Omental fat pad (tissue), 4 donors: ENCODE measurements at places on chromosomes 5 and 9.

DNA sequence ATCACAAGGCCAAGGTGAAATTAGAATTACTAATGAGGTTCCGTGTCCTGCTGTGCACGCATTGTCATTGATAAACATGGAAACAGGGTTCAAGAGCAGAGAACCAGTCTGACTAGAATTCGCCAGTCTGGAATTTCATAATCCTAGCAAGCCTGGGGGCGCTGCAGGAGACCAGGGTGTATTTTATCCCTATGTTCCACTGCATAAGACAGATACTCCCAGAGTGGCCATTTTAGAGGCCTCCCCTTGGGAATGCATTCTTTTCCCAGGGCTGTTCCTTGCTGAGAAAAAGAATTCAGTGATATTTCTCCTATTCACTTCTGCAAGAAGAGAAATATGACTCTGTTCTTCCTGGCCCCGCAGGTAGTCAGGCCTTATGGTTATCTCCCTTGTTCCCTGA is 1387.7 kb downstream of the MAT2B start:
- no peak for DNase-seq

- no peak for DNase-seq
These were observed 27.0 kb downstream of the TGFBI start for GRCh38 chr5:136055612-136056309.

- no peak for DNase-seq
These were observed 94.7 kb downstream of the YTHDC2 start for GRCh38 chr5:113608113-113608596.

GRCh38 chr5:81803812-81804211 is 52.9 kb upstream of the SSBP2 start:
- no peak for DNase-seq

DNA sequence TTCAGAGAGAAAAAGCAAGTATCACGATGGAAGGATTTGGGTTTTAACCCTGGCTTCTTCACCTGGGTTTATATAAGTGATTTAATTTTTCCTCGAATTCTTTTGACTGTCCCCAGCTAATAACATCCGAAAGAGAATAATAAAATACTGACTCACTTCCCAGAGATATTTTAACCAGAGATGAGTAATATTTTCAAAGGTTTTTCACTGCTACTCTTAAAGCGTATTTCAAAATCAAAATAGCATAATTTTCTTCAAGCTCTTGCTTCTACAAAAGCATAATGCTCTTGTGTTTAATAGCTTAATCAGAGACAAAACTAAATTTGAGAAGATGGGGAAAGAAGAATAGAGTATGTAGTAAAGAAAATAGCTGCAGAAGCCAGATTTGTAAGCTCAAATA is 215.2 kb upstream of the PTGER4 start:
- no peak for DNase-seq

GRCh38 chr5:40569546-40570270 is 110.0 kb upstream of the PTGER4 start:
- DNase-seq = no peak

DNA sequence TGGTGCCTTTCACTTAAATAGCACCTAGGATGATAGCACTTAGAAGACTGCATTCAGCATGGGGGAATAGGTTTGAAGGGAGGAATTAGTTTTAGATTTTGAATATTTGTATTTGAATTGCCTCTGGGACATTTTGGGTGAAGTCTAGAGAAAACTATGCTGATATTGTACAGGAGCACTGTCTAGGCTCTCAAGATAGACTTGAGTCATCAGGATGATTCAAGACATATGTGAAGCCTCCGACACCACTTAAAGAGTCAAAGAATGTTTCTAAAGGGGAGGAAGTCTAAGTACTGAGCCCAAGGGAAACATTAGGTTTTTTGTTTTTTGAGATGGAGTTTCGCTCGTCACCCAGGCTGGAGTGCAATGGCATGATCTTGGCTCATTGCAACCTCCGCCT is 63.9 kb upstream of the CCDC180 start:
- no peak for DNase-seq

DNA sequence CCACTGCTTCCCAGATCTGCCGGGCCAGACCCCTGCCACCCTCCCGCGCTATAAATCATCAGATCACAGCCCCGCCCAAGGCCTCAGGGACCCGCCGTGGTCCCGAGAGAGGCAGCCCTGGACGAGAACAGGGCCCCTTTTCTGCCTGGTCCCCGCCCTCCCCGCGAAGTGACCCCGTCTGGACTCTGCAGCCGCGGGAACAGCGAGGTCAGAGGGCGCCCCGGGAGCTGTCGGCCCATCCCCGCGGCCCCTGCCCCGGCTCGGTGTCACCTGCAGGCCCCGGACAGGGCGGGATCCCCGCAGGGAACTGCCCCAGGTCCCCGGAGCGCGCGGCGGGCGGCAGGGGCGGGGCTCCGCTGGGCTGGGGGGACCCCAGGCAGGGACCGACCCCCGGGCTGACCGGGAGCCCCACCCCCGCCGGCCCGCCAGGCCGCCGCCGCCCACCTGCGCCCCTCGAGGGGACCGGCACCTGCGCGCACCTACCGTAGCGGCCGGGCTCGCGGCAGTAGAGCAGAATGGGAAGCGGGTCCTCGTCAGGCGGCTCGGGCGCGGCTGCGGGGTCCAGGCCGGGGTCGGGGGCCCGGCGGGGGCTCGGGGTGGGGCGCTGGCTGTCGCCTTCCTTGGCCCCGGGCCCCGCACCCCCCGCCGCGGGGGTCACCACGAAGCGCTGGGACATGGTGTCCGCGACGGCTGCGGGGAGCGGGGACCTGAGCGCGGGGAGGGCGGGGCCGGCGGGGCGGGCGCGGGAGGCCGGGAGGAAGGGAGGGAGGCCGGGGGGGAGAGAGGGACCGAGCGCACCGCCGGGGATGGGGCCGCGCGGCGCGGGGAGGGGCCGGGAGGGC is 43.5 kb upstream of the SLC12A7 start:
- no peak for DNase-seq

- no peak for DNase-seq
These were observed 6.5 kb downstream of the PPIP5K2 start for GRCh38 chr5:103126557-103126956.

DNA sequence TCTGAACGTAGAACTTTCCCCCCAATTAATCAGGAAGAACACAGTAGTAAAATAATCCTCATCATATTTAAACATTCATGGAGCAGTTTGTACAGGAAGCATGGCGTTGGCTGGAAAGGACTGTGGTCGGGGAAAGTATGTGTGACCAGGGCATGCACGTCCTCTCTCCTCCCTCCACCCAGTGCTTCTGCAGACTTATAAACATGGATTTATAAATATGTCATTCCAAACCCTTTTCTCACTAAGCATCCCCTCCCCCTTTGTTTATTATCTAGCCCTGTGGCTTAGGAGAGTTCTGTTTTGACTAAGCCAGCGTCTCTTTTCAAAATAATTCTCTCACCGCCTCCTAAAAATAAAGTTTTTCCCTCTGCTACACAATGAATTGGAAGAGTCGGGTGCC is 70.4 kb upstream of the DAP start:
- DNase-seq = no peak

DNA sequence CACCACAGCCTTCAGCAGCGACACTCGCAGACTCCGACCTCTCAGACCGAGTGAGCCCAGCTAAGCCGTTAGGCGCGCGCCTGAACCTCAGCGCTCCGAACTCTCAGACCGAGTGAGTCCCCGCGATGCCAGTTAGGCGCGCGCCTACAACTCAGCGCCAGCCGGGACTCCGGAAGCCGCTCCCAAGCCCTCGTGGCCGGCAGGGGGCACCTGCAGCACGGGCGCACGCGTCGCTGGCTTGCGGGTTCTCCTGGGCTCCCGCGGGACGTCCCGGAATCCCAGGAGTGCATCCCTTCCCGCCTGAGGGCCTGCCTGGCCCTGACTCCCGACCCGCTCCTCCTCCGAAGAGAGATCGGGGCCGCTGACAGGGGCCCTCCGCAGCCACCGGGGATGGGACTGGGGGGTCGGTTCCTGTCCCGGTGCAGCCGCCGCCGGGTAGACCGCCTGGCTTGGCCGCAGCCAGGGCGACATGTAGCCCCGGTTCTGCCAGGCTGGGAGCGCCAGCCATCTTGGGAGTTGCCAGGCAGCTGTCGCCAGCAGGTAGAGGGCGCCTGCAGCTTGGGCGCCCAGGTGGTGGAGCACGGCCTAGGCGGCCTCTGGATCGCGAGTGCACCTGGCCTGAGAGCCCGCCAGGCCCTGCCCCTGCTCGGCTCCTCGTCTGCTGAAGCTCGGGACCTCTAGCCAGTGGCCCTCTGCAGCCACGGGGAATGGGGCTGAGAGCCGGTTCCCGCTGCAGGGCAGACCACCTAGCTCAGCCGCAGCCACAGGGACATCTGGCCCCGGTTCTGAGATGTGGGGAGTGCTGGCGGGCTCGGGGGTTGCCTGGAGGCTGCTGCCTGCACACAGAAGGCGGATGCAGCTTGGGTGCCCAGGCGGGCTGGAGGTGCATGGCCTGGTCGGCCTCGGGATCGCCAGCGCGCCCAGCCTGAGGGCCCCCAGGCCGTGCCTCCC is at the start of gene ANKRD18A:
ANKRD18A (minus strand) TSS at position 114 of the 951 bp plus-strand sequence. CDS start 311 bp downstream, outside the sequence.
- DNase-seq = no peak

DNA sequence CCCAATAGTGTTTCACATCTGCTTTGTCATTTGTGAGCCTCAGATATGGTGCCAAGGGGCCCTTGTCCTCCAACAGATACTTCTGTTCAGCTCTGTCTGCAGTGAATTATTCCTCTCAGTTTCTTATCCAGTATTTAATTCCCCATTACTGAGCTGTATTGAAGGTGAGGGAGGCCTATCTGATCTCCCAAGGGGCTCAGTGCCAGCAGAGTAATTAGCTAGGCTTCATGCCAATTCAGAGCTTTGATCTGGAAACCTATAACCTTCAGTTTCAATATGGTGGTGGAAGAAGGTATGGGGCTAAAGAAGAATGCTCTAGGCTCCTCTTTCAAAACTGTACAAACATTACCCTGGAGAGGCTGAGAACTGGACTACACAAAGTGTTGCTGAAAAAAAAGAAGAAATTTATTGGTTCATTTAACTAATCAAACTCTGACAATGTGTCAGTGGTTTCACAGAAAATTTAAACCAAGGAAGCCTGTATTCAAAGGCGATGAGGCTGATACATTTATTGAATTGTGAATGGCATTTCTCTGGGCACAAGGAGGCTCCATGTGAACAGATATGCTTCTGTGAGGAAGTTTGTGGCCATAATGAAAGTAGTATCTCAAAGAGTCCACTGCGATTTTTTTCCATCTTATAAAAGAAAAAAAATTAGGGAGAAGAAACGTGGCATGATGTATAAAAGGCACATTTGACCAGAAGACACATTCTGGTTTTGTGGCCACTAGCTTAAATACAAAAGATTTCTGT is 397.8 kb downstream of the TLE4 start:
- no peak for DNase-seq

DNA sequence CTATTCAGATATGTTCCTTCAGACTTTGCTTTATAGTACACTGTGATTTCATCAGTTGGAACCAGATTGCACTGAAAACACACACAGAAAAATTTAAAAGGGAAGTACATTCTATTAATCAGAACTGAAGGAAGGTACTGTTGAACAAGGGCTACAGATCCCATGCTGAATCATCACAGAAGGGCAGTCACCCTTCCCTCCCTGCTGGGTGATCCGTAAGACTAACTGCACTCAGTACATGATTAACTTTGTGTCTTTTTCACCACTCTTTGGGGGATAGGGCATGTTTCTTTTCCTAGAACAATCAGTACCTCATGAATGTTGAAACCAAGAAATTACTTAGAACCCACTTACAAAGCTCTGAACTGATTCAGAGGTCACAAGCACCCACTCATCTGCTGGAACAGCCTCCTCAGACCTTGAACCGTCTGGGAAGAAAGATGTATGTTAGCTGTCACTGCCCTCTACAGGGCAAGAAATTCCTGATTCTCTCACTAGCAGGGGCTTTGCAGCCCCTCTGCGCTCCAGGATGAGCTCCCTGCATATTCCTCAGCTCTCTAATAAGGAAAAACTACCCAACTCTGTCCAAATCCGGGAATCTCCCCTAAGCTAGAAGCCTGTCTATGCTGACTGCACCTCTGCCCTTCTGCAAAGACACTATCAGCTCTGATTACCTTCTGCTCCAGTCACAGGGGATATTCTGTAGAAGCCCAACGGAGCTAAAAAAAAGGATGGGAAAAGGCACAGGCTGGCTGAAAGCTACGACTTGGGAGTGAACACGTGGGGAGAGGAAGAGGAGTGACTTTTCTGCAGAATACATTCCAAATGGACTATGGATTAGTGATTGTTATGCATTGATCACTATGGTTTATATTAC is 51.0 kb downstream of the IARS1 start:
- no peak for DNase-seq

- no peak for DNase-seq
These were observed 164.4 kb downstream of the TLR4 start for GRCh38 chr9:117868594-117868993.

DNA sequence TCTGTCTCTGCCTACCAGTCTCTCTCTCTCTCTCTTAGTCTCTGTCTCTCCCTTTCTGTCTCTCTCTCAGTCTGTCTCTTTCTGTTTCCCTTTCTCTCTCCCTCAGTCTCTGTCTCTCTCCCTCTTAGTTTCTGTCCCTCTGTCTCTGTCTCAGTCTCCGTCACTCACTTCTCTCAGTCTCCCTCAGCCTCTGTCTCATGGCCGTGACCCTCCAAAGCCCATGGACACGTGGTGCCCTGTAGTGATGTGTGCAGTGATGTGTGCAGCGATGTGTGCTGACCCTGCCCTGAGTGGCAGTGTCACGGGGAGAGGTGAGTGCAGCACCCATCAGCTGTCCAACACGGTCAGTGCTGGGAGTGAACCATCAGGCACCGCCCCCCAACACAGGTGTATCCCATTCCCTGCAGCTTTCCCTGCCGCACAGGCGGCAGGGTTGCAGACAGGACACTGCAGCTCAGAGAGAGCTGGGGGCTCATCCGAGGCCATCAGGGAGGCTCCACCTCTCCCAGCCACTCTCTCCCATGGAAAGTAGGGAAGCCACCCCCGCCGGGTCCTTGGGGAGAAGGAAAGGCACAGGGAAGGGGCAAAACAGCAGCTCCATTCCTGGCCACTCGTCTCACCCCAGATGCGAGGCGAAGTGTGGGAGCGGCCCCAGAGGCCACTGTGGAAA is 794 bp upstream of the LRRC14B start:
- DNase-seq = no peak

DNA sequence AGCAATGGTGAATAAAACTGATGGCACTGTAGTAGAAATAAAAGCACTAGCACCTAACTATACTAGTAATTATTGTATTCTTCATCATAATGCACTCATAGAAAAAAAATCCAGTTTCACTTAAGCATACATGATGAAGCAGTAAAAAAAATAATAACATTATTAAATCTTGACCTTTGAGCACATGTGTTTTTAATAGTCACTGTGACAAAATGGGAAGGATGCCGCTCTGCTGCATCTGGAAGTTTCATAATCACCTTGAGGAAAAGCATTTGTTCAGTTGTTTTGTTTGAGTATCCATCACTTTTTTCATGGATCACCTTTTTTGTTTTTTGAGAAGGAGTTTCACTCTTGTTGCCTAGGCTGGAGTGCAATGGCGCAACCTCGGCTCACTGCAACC is 13.2 kb downstream of the OR2K2 start:
- DNase-seq = no peak
